ENCODE measurements at places on chromosomes 2 and 18.

DNA sequence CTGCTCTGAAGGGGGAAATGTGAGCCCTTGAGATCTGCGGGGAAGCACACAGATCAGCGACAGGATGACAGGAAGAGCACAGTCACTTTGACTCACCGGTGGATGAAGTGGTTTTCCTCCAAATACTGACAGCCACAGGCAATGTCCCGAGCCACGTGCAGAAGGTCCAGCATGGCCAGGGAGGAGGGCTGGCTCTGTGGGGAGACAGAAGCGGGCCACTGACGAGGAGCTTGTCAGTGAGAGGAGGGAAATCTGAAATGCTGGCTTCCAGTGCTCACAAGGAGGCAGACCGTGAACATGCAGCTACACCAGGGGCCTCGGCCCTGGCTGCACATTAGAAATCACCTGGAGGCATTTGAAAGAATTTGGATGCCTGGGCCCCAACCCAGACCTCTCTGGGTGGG is 98.7 kb downstream of the CLIP4 start:
- DNase-seq = no peak

- DNase-seq = no peak
Measured at GRCh38 chr2:162458240-162458639, 114.3 kb downstream of the GCA start.

- DNase-seq = peak; percentile 72
Measured at GRCh38 chr2:667332-667999, 9.7 kb downstream of the TMEM18 start.

DNA sequence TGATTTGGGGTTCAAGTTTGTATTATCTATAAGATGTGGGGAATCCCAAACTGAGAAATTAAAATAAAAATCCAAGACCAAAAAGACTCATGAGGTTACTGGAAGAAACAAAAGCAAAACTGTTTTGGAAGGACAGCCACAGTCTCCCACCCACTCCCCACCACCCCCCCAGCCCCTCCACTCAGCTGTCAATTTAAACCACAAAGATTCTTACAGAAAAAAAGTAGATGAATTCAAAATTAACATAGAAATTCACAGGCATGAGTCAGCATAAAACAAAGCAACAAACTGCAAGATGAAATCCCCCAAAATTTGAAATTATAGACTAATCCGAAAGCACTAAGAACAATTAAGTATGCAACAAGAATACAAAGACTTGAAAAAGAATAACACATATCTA is 12.1 kb downstream of the MAP4K3 start:
- DNase-seq = no peak

GRCh38 chr2:163553601-163554000 is 182.2 kb downstream of the FIGN start:
- DNase-seq = no peak
